ENCODE measurements at places on chromosomes 7 and 10.
A peak's percentile ranks its signal among the peaks of the same experiment; 100 is the strongest.

- no peaks in the 10 kb centered on the region for H3K4me1 ChIP-seq
- no peak for DNase-seq
- no peaks in the 10 kb centered on the region for H3K27me3 ChIP-seq
Observed at GRCh38 chr10:73519336-73519735, 23.5 kb upstream of the PPP3CB start.

DNA sequence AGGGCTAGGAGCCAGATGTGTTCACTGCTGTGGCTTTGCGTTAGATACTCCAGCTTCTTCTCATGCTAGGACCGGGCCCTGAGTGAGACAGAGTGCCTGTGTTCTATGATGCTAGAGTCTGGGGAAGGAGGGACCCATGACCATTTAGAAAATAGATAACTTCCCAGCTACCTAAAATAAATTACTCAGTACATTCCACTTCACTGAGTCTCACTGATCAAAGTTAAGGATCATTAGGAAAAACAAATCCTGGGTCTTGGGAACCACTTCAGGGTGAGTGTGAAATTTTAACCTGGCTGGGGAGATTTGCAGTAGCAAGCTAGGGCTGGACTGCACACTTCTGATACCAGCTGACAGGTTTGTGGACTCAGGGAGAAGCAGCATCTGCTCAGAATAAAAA, 138.1 kb downstream of the EMX2 start:
- no peak for DNase-seq
- no peaks in the 10 kb centered on the region for H3K4me1 ChIP-seq
- peaks cover 5% of the 10 kb centered on the region for H3K27me3 ChIP-seq
- H3K36me3 ChIP-seq, result no peaks in the 10 kb centered on the region
- no peak overlapping the region for H3K27ac ChIP-seq

DNA sequence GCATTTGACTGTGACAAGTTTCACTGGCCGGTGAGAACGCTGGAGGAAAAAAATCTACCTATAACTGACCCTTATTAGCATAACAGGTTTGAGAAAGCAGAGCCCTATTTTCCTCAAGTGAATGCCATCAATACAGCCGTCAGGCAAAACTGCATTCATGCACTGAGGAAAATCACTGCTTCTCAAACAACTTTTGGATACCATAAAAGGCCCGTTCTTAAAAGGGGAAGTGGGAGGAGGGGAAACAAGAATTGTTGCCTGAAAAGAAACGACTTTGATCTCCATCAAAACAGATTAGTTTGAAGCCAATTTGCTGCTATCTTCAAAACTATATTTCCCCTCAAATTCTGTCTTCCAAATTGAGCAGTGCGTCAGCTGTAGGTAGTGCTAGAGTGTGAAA, 670.6 kb downstream of the PCDH15 start:
- no peaks in the 10 kb centered on the region for H3K4me1 ChIP-seq
- no peak for DNase-seq

GRCh38 chr7:126436213-126436868, 816.4 kb downstream of the GRM8 start:
- H3K4me3 ChIP-seq, result no peak overlapping the region
- H3K36me3 ChIP-seq, result no peaks in the 10 kb centered on the region
- no peak for DNase-seq
- H3K27me3 ChIP-seq, result no peaks in the 10 kb centered on the region
- peaks cover 7% of the 10 kb centered on the region for H3K4me1 ChIP-seq

DNA sequence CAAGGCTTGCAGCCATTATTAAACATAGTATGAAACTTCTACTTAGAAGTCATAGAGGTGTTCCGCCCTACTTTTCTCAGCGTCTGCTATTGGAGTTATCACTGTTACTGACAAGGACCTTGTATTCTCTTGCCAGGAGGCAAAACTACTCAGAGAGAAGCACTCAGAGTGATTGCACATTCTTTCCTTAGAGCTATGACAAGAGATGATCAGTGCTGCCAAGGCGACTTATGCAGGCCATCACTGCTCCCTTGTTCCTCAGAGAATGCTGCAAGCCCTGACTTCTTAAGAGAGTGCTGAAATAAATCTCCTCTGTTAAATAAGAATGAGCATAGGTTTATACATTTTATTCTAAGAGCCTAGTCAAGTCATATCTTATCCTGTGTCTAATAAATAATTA, 534.6 kb upstream of the PHF14 start:
- no peaks in the 10 kb centered on the region for H3K36me3 ChIP-seq
- H3K4me3 ChIP-seq, result no peak overlapping the region
- H3K27ac ChIP-seq, result no peak overlapping the region
- H3K27me3 ChIP-seq, result no peaks in the 10 kb centered on the region

GRCh38 chr10:18545621-18546305, 105.6 kb downstream of the NSUN6 start:
- H3K27ac ChIP-seq, result no peak overlapping the region
- no peaks in the 10 kb centered on the region for H3K27me3 ChIP-seq
- no peak for DNase-seq
- no peaks in the 10 kb centered on the region for H3K4me1 ChIP-seq

DNA sequence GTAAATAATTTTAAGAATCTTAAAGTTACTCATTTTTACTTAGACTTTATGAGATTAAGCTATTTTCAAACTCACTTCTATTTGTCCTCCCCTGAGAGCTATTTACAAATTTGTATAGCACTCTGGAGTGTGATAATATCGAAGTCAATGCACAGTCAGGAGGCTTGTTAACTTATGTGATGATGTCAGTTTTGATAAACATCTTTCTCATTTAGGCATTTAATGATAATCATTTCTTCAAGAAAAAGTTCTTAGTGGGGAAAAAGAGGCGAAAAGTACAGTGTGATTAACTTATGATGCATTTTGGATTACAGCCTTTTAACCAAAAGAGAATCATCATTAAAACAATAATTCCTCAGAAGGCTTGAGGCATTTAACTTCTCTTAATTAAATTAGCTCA, 468.6 kb downstream of the AUTS2 start:
- H3K4me3 ChIP-seq, result no peak overlapping the region
- no peaks in the 10 kb centered on the region for H3K27me3 ChIP-seq
- H3K27ac ChIP-seq, result no peak overlapping the region
- H3K36me3 ChIP-seq, result no peaks in the 10 kb centered on the region

GRCh38 chr7:107982918-107983389, 20.0 kb downstream of the LAMB1 start:
- no peak overlapping the region for H3K4me3 ChIP-seq
- peaks cover 18% of the 10 kb centered on the region for H3K4me1 ChIP-seq
- H3K36me3 ChIP-seq, result no peaks in the 10 kb centered on the region
- no peak for DNase-seq
- no peaks in the 10 kb centered on the region for H3K27me3 ChIP-seq
- H3K27ac ChIP-seq, result peak overlapping the region; percentile 28

DNA sequence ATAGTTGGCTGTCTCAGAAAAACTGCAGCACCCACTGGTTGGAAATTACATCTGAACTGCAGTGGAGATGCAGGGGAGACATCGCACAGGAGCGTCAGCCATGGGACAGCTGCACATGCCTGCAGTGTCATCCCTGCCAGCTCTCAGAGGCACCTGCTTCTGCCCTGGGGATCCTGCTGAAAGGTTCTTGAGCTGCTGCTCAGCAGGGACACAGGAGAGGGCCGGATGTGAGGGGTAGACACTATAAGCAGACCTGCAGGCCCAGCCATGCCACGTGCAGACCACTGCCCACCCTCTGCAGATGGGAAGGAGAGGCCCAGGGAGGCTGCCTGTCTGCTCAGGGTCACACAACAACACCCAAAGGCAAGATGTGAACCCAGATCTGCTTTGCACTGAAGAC, 601.4 kb downstream of the DNAJB6 start:
- DNase-seq, result no peak
- H3K36me3 ChIP-seq, result no peaks in the 10 kb centered on the region
- H3K4me3 ChIP-seq, result no peak overlapping the region
- no peaks in the 10 kb centered on the region for H3K27me3 ChIP-seq
- no peaks in the 10 kb centered on the region for H3K4me1 ChIP-seq
- no peak overlapping the region for H3K27ac ChIP-seq

- no peaks in the 10 kb centered on the region for H3K4me1 ChIP-seq
- no peaks in the 10 kb centered on the region for H3K27me3 ChIP-seq
- no peaks in the 10 kb centered on the region for H3K36me3 ChIP-seq
- no peak for DNase-seq
Observed at GRCh38 chr10:52566471-52567246, 205.9 kb downstream of the MBL2 start.

GRCh38 chr10:42942279-42942950, 134.5 kb upstream of the RET start:
- H3K27me3 ChIP-seq, result no peaks in the 10 kb centered on the region
- H3K4me3 ChIP-seq, result no peak overlapping the region
- H3K36me3 ChIP-seq, result no peaks in the 10 kb centered on the region

DNA sequence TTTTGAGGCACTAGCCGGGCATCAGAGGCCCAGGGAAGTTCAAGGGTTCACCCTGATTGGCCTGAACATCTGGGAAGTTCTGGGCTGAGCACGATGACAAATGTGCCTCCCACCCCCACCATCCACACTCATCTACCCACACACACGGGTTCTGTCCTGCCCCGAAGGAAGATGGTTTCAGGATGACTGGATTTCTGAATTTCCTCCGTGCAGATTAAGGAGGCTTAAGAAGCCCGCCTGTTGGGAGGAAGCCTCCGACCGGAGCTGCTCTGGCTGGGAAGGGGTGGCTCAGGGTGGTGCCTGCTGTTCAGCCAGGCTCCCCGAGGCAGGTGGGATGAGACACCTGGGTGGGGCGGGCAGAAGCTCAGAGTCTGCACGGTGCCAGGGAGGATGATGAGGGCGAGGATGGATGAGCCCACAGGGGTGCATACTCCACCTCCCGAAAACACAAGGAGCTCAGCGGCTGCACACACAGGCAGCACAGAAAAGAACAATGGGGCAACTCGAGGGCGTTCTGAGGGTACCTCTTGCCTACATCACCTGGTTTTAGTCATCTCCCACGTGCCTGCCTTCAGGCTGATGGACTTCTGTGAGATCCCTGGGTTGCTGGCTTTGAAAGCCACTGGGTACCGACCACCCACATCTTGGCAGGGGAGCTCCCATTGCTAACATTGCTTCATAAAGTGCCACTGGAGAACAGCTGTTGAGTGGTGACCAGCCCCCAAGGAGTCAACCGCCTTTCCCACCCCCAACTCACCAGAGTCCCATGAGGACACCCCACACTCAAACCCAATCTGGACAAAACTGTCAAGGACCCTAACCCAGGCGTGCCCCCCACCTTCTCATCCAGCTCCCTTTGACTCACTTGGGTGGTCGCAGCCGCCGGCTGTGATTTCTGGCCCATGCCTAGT, 41.2 kb downstream of the CALML3 start:
- no peaks in the 10 kb centered on the region for H3K36me3 ChIP-seq
- no peaks in the 10 kb centered on the region for H3K4me1 ChIP-seq
- H3K4me3 ChIP-seq, result no peak overlapping the region
- no peaks in the 10 kb centered on the region for H3K27me3 ChIP-seq
- DNase-seq, result peak; percentile 5

DNA sequence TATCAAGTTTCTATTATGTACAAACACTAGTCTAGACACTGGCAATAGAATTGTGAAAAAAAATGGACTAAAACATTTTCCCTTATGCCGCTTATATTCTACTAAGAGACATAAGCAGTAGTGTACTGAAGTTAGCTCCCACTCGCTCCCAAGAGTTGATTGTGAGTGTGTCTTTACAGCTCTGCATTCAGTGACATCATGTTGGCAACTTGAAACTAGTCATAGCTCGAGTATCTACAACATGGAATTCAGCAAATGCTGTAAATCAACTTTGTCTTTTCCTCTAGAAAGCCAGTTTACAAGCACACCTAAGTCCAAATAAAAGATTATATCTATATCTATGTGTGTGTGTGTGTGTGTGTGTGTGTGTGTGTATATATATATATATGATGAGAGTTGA, 58.8 kb upstream of the MAGI2 start:
- no peak overlapping the region for H3K4me3 ChIP-seq
- H3K4me1 ChIP-seq, result no peaks in the 10 kb centered on the region
- no peaks in the 10 kb centered on the region for H3K27me3 ChIP-seq
- DNase-seq, result no peak

GRCh38 chr10:133335246-133336117, 1.2 kb downstream of the CALY start:
- peak overlapping the region; percentile 8 for H3K4me3 ChIP-seq
- H3K27ac ChIP-seq, result no peak overlapping the region
- DNase-seq, result peak; percentile 62
- H3K36me3 ChIP-seq, result no peaks in the 10 kb centered on the region

DNA sequence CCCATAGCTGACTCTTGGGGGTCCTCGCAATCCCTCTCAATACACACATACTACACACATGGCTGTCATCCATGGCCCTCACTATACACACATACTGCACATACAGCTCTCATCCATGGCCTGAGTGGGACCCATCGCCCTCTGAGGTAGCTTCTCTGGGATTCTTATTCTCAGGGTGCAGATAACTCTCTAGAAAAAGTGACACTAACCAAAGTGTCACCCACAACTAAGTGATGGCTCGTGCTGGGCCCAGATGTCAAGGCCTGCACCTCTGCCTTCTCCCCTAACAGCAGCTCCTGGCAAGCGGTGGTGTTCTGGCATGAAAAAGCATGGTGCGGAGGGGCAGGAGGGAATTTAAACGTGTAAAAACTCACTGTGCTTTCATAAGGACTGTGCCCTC, 62.7 kb upstream of the ZPBP start:
- no peak for DNase-seq
- no peak overlapping the region for H3K27ac ChIP-seq
- no peaks in the 10 kb centered on the region for H3K36me3 ChIP-seq
- H3K27me3 ChIP-seq, result no peaks in the 10 kb centered on the region
- no peaks in the 10 kb centered on the region for H3K4me1 ChIP-seq

DNA sequence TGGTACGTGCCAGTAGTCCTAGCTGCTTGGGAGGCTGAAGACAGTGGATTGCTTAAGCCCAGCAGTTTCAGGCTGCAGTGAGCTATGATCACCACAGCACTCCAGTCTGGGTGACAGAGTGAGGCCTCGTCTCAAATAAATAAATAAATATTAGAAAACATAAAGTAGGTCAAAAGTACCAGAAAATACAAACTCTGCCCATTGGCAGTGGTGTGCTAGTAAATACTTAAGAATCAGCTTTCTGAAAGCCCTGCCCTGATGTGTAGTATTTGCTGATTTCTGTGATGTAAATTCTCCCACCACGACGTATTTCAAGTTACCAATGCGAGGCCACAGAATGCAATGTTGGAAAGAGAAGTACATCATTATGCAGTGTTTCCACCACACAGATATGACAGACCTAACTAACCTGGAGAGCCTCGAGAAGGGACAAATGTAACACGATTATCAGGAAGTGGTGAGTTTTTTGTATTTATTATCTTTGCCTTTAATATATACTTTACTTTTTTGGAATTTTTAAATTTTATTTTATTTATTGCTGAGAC, 11.8 kb upstream of the MAP3K8 start:
- H3K27me3 ChIP-seq, result no peaks in the 10 kb centered on the region
- H3K4me1 ChIP-seq, result peaks cover 38% of the 10 kb centered on the region
- peak overlapping the region; percentile 48 for H3K27ac ChIP-seq

- H3K27ac ChIP-seq, result no peak overlapping the region
- DNase-seq, result peak; percentile 67
- no peaks in the 10 kb centered on the region for H3K4me1 ChIP-seq
- no peaks in the 10 kb centered on the region for H3K27me3 ChIP-seq
- H3K36me3 ChIP-seq, result no peaks in the 10 kb centered on the region
Observed at GRCh38 chr7:51067757-51068156, 248.9 kb downstream of the COBL start.
